ENCODE measurements at places on chromosomes 11 and 22.

- DNase-seq = peak; percentile 1
Measured at GRCh38 chr11:11620173-11620920, 1.5 kb downstream of the GALNT18 start.

DNA sequence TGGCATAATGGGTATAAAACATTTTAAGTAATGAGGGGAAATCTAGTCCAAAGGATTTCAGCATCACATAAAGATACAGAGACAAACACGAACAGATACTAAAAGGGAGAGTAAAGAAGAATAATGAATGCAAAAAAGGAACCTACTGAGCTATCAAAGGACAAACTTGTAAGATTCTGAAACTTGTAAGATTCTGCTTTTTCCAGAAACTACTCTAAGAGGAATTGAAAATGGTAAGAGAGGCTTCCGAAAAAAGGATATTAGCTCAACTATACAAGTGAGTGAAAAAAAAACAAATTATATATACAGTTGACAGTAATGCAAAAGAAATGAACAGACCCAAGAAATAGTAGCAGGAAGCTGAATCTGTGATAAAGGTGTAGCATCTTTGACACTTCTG lies 37.7 kb downstream of the POLD3 start:
- no peak for DNase-seq

DNA sequence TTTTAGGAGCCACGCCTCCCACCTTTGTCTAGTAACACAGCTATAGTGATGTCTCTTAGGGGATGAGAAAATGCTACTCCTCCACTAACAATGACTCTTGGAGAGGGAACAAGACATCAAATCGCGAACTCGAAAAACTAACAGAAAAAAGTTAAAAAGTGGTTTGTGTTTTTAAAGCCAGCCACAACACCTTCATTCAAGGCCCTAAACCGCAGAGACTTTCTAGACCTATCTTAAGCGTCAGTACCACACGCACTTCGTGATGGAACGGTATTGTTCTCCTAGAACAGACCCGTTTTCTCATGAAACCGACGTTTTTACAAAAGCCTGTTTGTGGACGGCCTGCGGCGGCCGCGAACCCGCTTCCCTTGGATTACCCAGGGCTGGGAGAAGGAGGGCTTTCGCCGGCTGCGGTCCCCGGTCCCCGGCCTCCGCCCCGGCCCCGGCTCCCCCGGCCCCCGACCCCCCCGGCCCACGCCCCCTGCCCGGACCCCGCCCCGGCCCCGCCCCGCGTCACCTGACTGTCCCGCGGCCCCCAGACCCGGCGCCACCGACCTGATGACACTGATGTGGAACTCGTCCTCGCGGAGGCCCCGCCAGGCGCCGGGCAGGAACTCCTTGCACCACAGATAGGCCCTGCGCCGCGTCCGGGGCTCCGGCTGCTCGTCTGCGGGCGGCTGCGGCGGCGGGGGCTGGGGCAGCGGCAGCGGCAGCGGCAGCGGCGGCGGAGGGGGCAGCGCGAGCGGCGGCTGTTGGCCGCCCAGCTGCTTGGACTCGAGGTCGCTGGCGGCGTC lies 718 bp downstream of the CHKA start:
- DNase-seq = peak; percentile 11

DNA sequence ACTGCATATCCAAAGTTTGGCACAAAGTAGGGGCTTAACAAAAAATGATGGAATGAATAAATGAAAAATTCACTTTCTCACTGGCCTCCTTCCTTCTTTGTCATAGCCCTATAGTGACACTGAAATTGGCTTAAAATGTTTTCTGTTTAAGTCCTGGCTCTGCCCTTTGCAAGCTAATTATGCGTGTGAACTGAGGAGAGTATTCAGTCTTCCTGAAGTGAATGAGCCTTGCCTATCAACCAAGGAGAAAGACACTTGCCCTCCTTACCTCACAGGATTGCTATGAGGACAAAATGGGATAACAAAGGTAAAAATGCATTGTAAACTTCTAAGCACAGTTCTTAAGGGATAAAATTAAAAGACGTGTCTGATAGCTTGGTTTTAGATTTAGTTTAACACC lies 729.8 kb upstream of the ANO3 start:
- DNase-seq = no peak

DNA sequence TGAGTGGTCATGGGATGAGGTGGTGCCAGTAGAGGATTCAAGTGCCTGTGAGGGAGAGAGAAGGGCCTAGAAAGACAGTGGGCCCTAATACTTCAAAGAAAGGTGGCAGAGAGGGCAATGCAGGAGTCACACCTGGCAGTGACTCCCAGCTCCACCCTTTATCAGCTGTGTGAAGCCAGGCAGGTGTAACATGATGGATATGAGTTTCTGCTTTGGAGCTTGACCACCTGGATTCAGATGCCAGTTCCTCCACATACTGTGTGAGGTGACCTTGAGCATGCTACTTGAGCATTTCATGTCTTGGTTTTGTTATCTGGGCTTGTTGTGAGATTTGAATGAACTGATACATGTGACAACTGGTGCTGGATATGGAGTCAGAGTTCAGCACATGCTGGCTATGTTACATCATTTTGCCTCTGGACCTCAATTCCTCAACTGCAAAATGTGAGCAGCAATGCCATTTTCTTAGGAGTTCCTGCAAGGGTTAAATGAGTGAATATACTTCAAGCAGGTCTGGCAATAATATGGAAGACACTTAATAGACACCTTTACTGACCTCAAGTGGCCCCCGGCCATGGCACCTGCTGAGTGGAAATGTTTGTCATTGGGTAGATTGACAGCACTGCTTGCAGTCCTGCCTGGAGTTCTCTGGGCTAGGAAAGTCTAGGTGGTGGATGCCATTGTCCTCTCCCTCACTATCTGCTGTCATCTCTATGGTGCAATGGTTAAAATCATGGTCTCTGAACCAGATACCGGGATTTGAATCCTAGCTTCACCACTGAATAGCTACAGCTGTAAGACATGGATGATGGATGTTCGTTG lies 83.3 kb downstream of the MICAL2 start:
- no peak for DNase-seq

GRCh38 chr22:33300165-33300564 lies 242.0 kb upstream of the SYN3 start:
- DNase-seq = no peak
